ENCODE measurements at places on chromosomes 16 and 17.
A peak's percentile ranks its signal among the peaks of the same experiment; 100 is the strongest.

DNA sequence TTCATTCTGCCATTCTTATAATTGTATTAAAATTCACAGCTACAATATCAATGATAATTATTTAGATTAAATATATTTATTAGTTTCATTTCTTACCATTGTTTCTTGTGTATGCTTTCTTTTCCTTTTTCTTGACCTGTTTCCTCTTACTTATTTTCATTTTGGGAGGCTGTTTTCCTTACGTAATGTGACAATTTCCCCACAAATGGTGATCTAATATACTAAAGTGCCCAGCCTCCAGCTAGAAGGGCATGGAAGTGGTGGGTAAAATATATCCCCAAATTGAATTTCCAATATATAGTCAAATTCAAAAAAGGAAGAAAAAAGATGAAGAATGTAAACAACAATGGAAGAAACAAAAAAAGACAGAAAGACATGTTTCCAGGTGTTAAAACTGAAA, 1.5 kb upstream of the ABCA6 start:
- no peak for DNase-seq

- peak; percentile 89 for DNase-seq
These were observed 35.9 kb downstream of the CMTM4 start for GRCh38 chr16:66660422-66661209.

DNA sequence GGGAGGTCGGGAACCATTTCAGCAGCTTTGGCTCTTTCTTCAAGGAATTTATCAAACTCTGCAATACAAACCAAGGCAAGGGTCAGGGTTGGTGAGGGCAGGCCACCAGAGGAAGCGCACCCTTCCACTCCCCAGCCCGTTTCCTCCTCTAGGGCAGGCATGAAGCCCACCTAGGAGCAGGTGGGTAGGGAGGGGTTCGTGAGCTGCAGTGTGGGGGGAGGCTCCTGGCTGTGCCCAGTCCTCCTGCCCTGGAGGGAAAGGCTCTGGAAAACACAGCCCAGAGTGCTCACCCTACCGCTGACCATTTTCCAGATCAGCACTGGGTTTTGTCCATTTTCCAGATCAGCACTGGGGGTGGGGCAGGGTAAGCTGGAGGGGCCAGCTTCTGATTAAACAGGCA, 10.9 kb upstream of the SREBF1 start:
- no peak for DNase-seq

DNA sequence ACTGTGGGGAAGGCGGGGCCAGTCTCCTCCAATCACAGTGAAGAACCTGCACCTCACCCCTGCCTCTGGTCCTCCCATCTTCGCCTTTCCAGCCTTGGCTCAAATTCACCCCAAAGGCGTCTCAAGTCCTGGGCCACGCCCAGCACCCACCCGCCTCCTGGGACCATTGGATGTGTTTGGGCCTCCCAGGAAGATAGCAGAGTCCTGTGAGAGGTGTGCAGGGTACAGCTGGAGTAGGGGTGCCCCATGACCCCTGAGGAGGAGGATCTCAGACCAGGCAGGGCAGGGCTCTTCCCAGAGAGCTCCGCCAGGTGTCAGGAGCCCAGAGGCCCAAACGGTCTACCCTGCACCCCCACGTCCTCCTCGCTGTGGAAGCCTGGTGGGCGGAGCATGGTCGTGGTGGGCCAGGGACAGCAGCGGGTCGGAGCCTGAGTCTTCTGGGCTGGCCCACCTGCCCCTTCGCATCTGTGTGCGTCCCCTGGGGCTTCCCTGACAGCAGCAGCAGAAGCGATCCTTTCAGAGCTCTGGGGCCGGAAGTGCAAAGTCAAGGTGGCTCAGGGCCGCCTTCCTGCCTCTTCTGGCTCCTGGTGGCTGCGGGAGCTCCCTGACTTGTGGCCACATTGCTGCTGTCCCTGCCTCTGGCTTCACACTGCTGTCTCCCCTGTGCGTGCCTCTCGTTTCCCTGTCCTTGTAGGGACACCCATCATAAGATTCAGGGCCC, 34.9 kb upstream of the ZNF469 start:
- no peak for DNase-seq

GRCh38 chr17:76281573-76282371, 16.6 kb downstream of the UBALD2 start:
- no peak for DNase-seq

- no peak for DNase-seq
These were observed 438.1 kb upstream of the CCL2 start for GRCh38 chr17:33816842-33817617.

DNA sequence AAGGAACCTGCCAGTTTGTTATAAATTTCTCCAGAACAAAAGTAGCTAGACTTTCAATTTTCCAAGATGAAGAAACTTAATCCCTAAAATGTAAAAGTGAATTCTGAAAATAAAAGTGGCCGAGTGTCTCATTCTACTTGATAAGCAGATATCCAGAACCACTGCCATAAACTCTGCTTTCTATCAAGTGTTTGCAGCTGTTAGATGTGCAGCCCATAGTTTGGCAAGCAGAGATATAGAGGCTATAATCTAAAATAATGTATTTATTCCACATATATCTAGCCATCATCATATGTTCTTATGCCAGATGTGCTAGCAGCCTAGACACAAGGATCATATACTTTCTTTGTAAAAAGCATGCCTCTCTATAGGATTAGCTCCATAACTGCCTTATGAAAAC, 14.7 kb upstream of the FBXL20 start:
- DNase-seq: no peak

DNA sequence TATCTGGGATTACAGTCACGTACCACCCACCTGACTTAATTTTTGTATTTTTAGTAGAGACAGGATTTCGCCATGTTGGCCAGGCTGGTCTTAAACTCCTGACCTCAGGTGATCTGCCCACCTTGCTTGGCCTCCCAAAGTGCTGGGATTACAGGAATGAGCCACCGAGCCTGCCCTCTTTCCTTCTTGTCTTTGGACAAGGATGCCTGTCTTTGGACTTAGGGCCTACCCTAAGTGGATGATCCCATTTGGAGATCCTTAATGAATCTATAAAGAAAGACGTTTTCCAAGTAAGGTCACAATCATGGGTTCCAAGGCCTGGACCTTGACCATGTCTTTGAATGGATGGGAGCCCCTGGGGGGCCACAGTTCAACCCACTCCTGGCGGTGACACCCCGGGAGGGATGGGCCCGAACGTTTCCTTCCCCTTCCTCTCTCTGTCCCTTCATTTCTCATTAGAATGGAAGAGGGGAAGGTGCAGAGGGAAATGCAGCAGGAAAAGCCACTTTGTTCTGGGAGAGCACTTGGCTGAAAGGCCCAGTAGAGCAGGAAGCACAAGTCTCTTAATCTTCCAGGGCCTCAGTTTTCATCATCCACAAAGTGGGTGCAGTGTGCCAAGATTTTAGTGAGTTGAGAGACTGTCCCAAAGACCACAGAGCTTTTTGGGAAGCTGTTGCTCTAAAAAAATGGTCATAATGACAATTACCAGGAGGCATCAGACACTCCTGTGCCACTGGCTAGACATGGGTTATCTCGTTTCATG, 353.3 kb downstream of the SEC14L1 start:
- no peak for DNase-seq

DNA sequence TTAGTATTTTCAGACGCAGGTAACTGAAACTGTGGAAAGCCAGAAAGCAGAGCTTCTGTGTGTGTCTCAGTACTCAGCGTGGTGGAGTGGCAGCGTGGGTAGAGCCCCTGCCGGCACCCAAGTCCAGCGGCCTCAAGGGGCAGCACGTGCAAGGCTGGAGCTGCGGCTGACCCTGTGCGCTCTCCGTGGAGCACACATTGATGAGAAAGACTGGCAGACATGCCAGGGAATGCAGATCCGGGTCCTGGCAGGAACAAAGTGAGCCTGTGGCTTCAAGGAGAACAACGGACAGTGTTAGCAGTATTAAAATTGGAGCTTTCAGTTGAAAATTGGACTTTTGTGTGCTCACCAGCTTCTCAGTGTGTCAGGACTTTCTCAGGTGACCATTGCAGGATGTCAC, 23.3 kb downstream of the ZC3H18 start:
- no peak for DNase-seq

- peak; percentile 42 for DNase-seq
These were observed 115.9 kb downstream of the LITAF start for GRCh38 chr16:11470676-11471415.

DNA sequence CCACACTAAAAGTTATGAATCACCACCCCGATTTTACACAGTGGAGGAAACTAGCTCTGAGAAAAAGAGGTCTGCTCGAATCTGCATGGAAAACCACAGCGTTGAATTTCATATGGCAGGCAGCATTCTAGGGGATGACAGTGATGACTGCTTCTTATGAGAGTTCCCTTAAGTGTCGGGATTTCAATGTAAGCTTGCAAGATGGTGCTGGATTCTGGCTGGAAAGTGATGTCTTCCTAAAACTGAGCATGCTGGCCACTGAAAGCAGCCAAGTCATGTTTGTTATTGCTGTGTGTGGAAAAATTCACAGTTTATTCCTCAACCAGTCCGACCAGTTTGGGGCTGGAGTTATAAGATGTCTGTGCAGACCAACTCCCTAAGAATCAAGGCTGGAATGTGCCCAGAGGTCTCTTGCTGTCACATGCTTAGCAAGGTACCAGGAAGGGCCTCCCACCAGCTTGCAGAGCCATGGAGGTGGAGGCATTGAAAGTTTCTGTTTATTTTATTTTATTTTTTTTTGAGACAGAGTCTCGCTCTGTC, 37.2 kb upstream of the GAN start:
- DNase-seq: no peak

DNA sequence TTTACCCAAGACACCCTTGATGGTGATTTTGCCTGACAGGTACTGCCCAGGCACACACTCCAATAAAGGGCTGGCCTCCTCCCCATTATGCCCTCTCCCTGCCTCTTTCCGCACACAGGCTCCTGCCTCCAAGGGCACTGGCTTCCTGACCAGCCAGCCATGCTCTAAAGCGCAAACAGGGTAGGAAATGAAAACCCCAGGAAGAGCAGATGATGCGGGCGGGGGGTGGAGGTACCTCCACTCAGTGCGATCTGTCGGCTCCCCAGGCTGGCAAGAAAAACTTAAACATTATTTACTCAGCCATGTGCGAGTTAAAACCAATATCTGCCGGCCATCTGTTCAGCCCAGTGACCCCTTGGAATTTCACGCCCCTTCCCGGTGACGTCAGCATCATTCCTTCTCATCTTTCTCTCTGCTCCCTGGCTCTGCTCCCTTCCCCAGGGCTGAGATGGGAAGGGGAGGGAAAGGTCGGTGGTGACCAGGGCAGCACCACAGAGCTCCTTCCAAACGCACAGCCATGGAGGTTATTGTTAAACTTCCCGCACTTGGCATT, 262.5 kb downstream of the CBLN1 start:
- DNase-seq: peak; percentile 55

- no peak for DNase-seq
These were observed 21.3 kb downstream of the SCNN1B start for GRCh38 chr16:23323224-23324030.

GRCh38 chr17:30454635-30455034, 22.6 kb upstream of the GOSR1 start:
- DNase-seq: no peak

- DNase-seq: no peak
These were observed 359.3 kb upstream of the SALL1 start for GRCh38 chr16:51510416-51510815.

- DNase-seq: peak; percentile 56
These were observed 11.5 kb upstream of the WIPI1 start for GRCh38 chr17:68468788-68469187.

- no peak for DNase-seq
These were observed 1.4 kb downstream of the MTSS2 start for GRCh38 chr16:70684146-70685060.

DNA sequence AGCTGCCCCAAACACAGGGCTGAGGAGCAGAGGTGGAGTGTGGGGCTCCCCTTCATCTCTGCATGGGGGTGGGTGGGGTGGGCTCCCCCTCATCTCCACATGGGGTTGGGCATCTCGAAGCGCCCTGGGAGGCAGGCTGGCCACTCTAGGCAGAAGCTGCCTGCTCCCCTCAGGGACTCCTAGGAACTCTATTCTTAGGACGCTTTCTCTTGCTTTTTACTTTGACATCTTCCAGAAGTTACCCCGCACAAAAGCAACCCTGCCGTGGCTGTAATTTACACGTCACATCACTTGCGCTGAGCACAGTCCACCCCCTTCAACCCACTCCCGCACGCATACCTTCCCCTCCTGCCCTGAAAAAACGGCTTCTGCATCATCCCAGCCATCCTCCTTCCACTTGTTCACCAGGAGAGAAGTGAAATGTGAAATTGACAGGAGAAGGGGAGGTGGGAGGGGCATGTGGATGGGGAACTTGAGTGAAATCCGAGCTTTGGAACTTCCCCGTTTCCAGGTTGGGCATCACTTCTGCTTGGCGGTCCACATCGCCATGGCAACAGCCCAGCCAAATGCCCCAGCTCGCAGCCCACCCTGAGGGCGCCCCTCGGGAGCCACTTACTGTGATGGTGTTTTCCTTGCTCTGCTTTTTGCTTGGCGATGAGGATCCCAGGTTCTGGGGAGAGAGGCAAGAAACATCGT, 53.7 kb upstream of the RCVRN start:
- no peak for DNase-seq

DNA sequence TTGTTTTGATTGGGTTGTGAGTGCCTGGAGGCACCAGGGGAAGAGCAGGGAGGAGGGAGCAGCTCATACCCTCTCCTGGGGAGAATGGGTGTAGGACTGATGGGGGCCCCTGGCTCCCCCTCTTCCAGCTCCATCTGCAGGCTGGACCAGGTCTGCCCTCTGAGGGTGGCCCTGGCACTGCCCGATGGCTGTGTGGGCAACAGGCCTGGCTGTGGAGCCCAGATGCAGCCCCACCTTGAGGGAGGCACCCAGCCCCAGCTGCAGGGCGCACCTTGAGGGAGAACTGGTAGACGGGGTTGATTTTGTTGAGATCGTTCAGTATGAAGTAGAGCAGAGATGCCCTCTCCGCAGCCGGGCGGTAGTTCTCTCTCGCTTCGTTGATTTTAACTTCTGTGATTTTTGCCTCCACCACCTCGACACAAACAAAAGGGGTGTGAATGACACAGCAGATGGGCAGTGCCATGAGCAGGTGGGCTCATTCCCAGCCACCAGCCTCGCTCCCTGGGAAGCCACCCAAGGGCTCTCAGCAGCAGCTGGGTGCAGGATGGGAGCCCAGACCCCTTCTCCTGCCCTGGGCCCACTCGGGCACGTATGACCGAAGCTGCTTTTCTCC, 71.6 kb downstream of the PGS1 start:
- no peak for DNase-seq

DNA sequence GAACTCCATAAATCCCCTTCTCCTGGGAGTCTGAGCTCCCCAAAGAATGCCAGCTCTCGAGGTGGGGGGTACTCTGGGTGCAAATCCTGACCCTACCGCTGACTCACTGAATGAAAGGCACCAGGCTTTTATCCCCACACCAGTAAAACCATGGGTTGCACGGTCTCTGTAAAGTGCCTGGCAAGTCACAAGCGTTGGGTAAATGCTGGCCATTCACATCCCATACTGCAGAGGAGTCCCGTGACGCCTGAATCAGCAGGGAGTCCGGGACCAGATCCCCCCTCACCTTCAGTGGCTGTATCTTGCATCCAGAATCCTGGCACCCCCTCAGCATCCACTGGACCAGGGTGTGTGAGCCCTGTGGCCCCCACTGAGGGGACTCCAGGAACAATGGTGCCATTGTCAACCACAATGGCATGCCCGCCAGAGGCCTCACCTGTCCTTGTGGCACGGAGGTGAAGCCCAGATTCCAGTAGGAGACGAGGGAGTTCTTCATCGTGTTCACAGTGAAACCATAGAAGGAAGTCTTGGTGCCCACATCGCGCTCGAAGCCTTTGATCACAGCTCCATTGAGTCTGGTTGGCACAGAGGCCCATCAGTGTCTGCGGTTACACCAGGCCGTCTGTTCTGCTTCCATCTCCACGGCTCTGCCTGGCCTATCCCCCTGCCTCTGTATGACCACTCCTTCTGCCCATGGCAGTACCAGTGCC, 13.3 kb downstream of the ST6GALNAC2 start:
- DNase-seq: no peak
